ENCODE measurements at places on chromosomes 6 and 20. TPM values are rescaled to one million over a fixed set of nuclear protein-coding genes. Genes with fewer than 3 reads are reported as not detected.

The C2 gene
- 3.0 TPM for polyA plus RNA-seq

GRCh38 chr20:555976-556385 is 12.4 kb upstream of the CSNK2A1 start:
- DNase-seq = peak; percentile 75

DNA sequence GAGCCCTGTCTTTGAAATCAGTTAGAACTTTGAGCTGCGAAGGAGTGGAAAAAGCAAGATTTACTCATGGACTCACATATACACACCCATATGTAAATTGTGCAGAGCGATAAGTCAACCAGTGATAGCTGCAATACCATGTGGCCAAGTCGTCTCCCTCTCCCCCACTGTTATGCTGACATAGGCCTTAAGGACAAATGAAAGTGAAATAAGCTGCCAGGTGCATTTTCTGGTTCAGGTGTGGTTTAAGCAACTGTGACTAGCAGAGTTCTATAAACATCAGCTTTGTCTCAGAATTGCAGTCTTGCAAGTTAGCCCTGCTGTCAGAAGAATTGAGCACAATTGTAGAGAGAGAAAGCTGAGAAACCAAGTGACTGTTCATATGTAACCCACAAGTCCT is 9.6 kb downstream of the FAM83B start:
- DNase-seq = no peak

DNA sequence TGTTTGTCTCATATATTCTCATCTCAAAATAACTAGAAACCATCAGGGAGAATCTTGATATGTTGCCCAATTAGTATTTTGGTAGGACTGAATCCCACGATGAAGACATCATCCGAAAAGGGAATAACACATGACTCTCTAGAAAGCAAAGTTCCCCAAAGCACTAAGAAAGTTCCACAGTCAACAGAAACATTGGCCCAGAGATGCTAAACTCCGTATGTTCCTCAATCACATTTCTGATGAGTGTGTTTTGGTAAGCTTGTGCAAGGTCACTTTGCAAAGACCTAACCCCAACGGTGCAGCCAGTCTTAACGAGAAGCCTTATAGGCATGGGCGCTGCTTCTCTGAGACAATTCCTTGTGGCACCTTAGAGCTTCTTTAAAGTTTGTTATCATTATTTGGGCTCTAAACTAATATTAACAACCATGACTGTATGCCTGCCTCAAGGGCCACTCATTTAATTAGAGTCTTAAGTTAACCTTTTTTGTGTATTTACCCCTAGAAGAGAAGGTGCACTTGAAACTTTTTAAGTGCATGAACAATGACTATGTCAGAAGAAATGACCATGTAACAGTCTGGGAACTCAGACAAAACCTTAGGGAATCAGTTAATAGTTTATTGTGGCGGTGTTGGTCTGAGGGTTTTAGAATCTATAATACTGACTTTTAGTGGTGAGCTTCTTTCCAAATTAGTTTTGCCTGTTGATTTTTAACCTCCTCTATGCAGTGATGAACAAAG is 202.0 kb upstream of the RAB32 start:
- DNase-seq = no peak

The CDSN gene
- polyA plus RNA-seq = 0.11 TPM

The NKAIN2 gene
- 1.5 TPM for polyA plus RNA-seq

The RAET1G gene
- polyA plus RNA-seq = 0.20 TPM

- DNase-seq = no peak
Measured at GRCh38 chr6:129875610-129876520, 14.8 kb upstream of the TMEM244 start.

The CRISP2 gene
- polyA plus RNA-seq = not detected

- no peak for DNase-seq
Measured at GRCh38 chr6:21628160-21628559, 34.6 kb downstream of the SOX4 start.

The ETV7 gene
- 0.18 TPM for polyA plus RNA-seq

DNA sequence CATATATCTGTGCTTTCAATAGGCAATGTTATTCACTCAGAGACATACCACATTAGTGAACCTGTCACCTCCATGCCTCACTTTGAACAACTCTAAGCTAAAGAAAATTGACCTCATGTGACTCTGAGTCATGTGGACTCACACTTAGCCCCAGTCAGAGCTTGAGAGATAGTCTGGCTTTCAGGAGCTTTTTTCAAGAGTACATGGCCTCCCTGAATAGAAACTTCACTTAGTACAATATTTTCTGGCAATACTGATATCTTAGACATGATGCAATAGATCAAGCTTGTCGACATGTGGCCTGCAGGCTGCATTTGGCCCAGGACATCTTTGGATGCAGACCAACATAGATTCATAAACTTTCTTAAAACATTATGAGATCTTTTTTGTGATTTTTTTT is 8.5 kb downstream of the SPTLC3 start:
- no peak for DNase-seq

DNA sequence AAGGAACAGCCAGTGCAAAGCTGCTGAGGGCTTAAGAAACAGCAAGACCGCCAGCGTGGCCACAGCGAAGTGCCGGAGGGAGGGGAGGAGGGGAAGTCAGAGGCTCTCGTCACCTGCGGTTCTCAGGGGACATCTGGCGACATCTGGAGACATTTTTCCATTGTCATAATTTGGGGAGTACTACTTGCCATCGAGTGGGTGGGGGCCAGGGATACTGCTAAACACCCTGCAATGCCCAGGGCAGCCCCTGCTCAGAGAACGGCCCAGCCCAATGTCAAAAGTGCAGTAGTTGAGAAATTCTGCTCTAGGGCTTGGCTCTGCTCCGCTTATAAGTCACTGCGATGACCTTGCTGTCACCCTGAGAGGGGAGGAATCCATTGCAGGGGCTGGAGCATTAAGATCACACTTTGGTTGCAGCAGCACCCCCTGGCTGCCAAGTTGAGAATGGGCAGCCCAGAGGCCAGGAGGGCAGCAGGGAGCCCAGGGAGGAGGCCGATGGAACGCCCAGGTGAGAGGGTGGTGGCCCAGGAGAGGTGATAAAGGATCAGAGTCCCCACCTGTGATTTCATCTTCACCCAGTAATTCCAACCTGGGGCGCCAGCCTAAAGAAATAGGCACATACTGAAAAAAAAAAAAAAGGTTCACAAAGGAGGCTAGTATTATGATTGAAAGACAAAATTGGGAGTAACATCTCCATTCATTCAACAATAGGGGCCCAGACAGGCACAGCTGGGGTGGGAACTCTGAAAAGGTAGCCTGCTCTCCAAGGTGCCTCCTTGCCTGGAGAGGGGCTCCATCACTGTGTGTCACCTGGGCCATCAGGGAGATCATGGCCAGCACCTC is 218.2 kb downstream of the BMP7 start:
- DNase-seq = no peak

DNA sequence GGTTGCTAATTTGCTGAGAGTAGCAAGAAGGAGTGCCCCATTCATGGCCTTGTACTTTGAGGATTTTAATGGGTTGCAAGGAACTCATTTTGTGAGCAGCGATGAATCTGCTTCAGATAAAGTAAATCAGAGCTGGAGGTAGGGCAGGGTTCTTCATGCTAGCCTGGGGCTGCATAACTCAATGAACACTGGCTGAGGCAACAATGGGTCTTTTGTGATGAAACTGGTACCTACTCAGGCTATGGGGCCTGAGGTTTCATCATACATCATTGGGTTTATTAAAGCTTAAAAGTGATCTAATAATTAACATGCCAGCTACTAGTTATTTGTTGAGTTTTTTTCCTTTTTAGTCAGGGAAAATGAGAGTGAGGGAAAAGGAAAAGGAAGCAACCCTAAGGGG is 106.9 kb downstream of the FAM50B start:
- DNase-seq = no peak

The PCSK2 gene
- 1.1 TPM for polyA plus RNA-seq

DNA sequence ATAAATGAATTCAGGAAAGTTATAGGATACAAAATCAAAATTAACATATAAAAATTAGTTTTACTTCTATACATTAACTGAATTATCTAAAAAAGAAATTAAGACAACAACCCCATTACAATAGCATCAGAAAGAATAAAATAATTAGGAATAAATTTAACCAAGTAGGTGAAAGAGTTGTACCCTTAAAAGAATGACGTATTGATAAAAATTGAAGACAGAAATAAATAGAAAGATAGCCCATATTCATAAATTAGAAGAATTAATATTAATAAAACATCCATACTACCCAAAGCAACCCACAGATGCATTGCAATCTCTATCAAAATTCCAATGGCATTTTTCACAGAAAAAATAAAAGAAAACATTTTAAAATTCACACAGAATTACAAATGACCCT is 242.8 kb downstream of the MMUT start:
- DNase-seq = no peak

DNA sequence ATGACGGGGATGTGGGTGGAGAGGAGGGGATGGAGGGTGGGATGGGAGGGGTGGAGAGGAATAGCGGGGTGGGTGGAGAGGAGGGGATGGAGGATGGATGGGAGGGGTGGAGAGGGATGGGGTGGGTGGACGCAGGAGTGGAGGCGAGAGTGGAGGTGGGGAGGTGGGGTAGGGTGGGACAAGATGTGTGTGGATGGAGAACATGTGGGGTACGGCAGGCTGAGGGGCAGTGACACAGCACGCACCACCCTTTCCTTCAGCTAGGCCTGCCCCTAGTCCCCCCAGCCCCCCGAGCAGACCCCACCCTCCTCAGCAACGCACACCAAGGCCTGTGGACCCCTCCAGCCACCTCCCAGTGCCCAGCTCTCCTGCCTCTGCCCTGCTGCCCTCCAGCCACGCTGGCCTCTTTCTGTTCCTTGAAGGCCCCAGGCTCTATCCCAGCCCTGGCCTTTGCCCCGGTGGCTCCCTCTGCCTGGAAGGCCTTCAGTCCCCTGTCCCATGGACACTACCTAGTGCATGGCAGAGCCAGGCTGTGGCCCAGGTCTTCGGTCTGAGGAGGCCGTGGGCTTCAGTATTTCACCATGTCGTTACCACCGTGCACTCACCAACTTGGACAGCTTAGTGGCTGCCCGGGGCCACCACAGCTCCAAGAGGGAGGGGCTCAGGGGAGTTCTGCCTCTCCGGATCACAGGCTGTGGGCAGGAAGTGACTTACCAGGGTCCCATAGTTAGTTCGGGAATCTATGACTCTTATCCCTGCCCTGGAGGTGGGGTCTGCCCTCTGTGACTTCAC is 78.4 kb upstream of the PMEPA1 start:
- no peak for DNase-seq

The MYO6 gene
- polyA plus RNA-seq = 3.3 TPM

The PTGIS gene
- 19.9 TPM for polyA plus RNA-seq

DNA sequence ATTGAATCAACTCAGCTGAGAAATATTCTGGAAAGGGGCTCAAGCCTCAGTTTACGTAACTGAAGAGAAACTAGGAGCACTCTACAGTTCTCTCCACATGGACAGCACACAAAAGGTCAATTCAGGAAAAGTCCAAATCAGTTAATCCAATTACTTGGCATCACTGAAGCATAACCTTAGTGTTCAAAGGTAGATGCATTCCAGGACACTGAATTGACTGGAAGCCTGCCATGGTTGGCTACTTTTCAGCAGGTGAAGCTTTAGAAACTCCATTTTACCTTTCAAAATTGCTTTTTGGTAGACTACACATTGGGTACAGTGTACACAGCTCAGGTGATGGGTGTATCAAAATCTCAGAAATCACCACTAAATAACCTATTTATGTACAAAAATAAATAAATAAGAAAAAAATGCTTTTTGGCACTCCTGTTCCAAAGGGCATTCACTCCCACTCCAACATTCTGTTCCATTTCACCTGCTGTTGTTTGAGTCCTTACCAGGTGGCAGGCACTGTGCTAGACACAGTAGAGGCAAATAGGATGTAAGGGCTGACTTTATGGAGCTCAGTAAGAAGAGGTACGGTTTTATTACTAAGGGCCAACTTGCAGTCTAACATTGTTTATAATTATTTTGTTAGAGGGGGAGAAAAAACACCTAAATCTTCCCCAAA is 153.4 kb downstream of the FAXC start:
- no peak for DNase-seq

The SULF2 gene
- 25.4 TPM for polyA plus RNA-seq

GRCh38 chr6:137471986-137472385 is 22.2 kb downstream of the OLIG3 start:
- DNase-seq = no peak

The AVP gene
- polyA plus RNA-seq = not detected

- DNase-seq = no peak
Measured at GRCh38 chr6:23114812-23115504, 545.6 kb downstream of the HDGFL1 start.

The ADTRP gene
- polyA plus RNA-seq = 0.05 TPM

- no peak for DNase-seq
Measured at GRCh38 chr20:39785252-39785917, 823.2 kb downstream of the DHX35 start.

GRCh38 chr6:47000842-47001241 is 41.3 kb downstream of the ADGRF1 start:
- no peak for DNase-seq

The CRIP3 gene
- 2.6 TPM for polyA plus RNA-seq

The PSORS1C2 gene
- not detected for polyA plus RNA-seq

GRCh38 chr6:39388606-39389483 is 66.3 kb upstream of the KCNK16 start:
- DNase-seq = no peak

The MLIP gene
- 154 TPM for polyA plus RNA-seq

DNA sequence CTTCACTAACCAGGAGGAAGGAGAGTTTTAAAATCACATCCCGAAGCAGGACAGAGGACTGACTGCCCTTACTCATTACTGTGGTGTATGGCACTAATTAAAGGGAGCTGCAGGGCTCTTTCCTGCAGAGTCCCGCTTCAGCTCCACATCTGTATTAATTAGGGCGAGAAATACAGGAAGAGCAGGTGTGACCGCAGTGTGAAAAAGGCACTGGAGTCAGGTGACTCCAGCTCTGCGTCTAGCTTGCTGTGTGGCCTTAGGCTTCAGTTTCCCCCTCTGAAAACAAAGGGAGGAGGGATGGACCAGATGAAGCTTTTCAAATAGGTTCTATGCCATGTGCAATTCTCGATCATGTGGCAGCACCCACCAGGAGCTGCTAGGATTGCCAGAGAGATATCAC is 34.0 kb downstream of the KIAA1755 start:
- no peak for DNase-seq

GRCh38 chr6:121521164-121521555 is 85.7 kb downstream of the GJA1 start:
- DNase-seq = no peak

The RBBP8NL gene
- not detected for polyA plus RNA-seq

DNA sequence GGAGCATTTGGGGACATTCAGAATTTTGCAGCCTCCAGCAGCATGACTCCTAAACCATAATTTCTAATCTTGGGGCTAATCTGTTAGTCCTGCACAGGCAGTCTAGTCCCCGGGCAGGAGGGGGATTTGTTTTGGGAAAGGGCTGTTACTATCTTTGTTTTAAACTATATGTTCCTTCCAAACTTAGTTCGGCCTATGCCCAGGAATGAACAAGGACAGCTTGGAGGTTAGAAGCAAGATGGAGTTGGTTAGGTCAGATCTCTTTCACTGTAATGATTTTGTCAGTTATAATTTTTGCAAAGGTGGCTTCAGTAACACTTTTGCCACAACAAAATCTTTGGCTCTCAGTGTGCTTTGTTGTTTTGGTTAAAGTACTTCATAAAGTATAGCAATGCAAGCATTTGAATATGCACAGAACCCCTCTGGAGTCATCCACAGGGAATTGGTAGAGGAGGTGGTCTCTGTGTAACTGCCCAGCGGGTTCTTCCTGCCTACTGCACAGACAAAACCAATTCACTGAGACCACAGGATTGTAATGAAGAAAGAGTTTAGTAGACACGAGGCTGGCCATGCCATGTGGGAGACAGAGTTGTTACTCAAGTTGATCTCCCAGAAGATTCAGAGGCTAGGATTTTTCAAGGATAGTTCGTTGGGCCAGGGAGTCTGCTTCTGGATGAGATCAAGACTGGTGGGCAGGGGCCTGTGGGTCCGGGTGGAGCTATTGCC is 224.1 kb upstream of the MYLIP start:
- no peak for DNase-seq
